Panc1 (cell line): ENCODE measurements at places on chromosomes 16 and 17.
A peak's percentile ranks its signal among the peaks of the same experiment; 100 is the strongest.

- no peaks in the 10 kb centered on the region for H3K36me3 ChIP-seq
- H3K4me1 ChIP-seq, result peaks cover 10% of the 10 kb centered on the region
- no peaks in the 10 kb centered on the region for H3K27me3 ChIP-seq
- no peak overlapping the region for H3K27ac ChIP-seq
These were observed 23.3 kb downstream of the LIMD2 start for GRCh38 chr17:63676584-63676983.

DNA sequence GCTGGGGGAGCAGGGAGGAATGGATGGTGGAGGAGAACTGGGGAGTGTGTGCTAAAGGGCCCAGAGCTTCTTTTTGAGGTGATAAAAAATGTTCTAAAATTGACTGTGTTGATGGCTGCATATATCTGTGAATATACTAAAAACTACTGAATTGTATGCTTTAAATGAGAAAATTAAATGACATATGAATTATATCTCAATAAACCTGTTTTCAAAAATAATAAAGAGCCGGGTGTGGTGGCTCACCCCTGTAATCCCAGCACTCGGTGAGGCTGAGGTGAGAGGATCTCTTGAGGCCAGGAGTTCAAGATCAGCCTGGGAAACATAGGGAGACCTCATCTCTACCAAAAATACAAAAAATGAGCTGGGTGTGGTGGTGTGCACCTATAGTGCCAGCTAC lies 16.8 kb downstream of the SRL start:
- no peak overlapping the region for H3K27ac ChIP-seq
- no peaks in the 10 kb centered on the region for H3K4me1 ChIP-seq
- no peaks in the 10 kb centered on the region for H3K36me3 ChIP-seq
- H3K4me3 ChIP-seq, result no peak overlapping the region
- no peaks in the 10 kb centered on the region for H3K27me3 ChIP-seq
- no peak for DNase-seq

DNA sequence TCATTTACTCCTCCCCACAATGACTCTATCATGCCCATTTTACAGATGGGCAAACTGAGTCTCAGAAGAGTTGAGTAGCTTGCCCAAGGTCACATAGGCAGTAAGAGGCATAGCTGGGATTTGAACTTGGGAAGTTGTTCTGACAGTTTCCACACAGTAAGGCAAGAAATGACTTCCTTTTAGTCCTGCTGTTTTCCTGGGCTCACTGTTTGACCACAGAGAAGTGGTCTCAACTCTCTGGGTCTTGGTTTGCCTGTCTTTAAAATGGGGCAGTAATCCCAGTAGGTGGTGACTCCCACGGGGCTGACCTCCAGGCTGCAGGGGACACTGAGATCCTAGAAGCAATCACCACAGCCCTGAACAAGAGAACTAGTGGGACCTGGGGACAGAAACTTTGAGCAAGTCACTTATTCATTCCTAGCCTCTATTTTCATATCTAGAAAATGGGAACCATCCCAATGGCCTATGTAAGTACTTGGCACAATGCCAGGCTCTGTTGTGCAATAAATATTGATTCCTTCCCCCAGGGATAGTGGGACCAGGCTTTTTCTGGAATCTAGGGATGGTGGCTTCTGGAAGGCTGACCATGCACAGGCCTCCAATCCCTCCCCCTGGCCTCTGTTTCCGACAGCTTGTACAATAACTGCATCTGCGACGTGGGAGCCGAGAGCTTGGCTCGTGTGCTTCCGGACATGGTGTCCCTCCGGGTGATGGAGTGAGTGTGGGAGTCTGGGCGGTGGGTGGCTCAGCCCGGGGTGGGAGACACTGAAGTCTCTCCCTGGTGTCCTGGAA lies 20.5 kb downstream of the DEXI start:
- H3K27me3 ChIP-seq, result no peaks in the 10 kb centered on the region
- H3K36me3 ChIP-seq, result no peaks in the 10 kb centered on the region
- no peak for DNase-seq
- H3K4me1 ChIP-seq, result peaks cover 4% of the 10 kb centered on the region; the same call in 1 of the 2 replicates
- no peak overlapping the region for H3K27ac ChIP-seq

DNA sequence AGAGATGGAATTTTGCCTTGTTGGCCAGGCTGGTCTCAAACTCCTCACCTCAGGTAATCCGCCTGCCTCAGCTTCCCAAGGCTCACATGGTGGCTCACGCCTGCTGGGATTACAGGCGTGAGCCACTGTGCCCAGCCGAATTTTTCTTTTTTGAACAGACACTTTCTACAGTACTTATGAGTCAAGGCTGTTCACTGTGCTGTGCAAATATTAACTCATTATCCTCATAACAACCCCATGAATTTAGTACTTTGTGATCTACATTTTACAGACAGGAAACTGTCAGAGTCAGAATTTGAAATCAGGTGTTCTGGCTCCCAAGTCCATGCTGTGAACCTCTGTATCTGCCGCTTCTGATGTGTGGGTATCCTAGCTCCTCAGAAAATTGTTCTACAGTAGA lies 25.7 kb upstream of the RASL10B start:
- H3K27ac ChIP-seq, result no peak overlapping the region
- peaks cover 20% of the 10 kb centered on the region; the same call in 1 of the 2 replicates for H3K36me3 ChIP-seq
- no peaks in the 10 kb centered on the region for H3K4me1 ChIP-seq

GRCh38 chr17:77814091-77814772 lies 144.3 kb upstream of the TNRC6C start:
- no peak for DNase-seq

GRCh38 chr17:9802294-9802693 lies 10.9 kb upstream of the DHRS7C start:
- H3K4me3 ChIP-seq, result peak overlapping the region; percentile 30
- peaks cover 8% of the 10 kb centered on the region for H3K4me1 ChIP-seq
- no peak overlapping the region for H3K27ac ChIP-seq

- no peak overlapping the region for H3K27ac ChIP-seq
- no peak overlapping the region for H3K4me3 ChIP-seq
- H3K4me1 ChIP-seq, result no peaks in the 10 kb centered on the region
These were observed 189.9 kb downstream of the AATF start for GRCh38 chr17:37138571-37139120.

GRCh38 chr17:56694825-56695224 lies 101.3 kb downstream of the NOG start:
- peaks cover 18% of the 10 kb centered on the region for H3K4me1 ChIP-seq
- H3K4me3 ChIP-seq, result no peak overlapping the region
- no peaks in the 10 kb centered on the region for H3K36me3 ChIP-seq
- H3K27me3 ChIP-seq, result no peaks in the 10 kb centered on the region
- H3K27ac ChIP-seq, result no peak overlapping the region

DNA sequence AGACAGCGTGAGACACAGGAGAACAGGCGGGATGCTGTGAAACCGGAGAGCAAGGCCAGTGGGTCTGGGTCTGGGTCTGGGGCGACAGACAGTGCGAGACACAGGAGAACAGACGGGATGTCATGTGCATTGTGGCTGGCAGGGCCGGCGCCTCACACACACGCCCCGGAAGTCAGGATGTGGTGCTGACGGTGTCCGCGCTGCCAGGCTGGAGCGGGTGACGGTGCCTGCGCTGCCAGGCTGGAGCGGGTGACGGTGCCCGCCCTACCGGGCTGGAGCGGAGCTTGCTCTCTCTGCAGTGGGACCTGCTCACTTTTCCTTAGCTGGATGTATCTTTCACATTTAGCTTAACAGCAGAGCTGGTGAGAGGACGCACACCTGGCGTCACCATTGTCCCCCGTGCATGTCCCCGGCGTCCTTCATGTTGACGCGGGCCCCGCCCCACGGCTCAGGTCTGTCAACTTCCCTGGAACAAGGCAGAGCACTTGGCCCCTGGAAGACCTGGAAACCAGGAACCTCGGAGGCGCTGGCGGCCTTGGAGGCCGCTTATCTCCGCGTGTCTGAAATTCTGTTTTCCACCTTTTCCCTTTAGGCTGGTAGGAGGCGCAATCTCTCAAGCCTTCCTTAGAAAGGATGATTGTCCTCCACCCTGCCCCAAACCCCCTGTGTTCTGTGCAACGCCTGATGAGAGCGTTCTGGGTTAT lies 43.0 kb upstream of the ZNF750 start:
- no peak overlapping the region for H3K4me3 ChIP-seq
- no peak for DNase-seq
- no peaks in the 10 kb centered on the region; the same call in 1 of the 2 replicates for H3K36me3 ChIP-seq
- H3K27ac ChIP-seq, result no peak overlapping the region
- H3K4me1 ChIP-seq, result peaks cover 18% of the 10 kb centered on the region

- no peaks in the 10 kb centered on the region for H3K27me3 ChIP-seq
- DNase-seq, result no peak
- no peaks in the 10 kb centered on the region; the same call in 1 of the 2 replicates for H3K36me3 ChIP-seq
- no peaks in the 10 kb centered on the region for H3K4me1 ChIP-seq
- H3K27ac ChIP-seq, result no peak overlapping the region
- H3K4me3 ChIP-seq, result no peak overlapping the region
These were observed 192.9 kb upstream of the DYNLRB2 start for GRCh38 chr16:80347900-80348299.

DNA sequence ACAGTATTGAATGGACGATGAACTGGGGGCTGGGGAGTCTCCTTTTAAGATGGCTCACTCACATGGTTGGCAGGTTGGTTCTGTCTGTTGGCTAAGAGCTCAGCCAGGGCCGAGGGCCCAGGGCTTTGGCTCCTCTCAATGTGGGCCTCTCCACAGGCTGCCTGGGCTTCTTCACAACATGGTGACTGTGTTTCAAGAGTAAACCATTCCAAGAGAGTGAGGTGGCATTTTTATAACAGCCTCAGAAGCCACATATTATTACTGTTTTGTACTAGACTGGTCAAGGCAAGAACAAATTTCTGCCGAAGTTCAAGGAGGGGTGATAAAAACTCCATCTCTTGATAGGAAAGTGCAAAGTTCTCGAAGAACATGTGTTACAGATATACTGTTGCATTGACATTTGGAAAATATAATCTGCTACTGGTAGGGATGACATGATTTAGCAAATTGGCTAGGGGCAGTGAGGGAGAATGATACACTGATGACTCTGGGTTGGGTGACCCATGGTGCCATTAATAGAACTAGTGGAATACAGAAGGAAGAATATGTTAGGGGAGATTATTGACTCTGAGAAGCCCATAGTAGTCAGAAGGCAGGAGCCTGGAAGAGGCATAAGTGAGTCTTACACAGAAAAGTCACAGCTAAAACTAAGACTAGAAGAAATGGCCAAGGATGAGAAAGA lies 13.7 kb downstream of the KRABD2 start:
- no peaks in the 10 kb centered on the region for H3K27me3 ChIP-seq
- DNase-seq, result no peak
- no peaks in the 10 kb centered on the region for H3K36me3 ChIP-seq
- no peaks in the 10 kb centered on the region for H3K4me1 ChIP-seq
- H3K27ac ChIP-seq, result no peak overlapping the region

GRCh38 chr17:60559995-60560859 lies 34.2 kb upstream of the APPBP2 start:
- no peak overlapping the region for H3K27ac ChIP-seq
- no peaks in the 10 kb centered on the region for H3K27me3 ChIP-seq
- DNase-seq, result no peak

GRCh38 chr17:17877529-17878358 lies 41.0 kb upstream of the SREBF1 start:
- no peaks in the 10 kb centered on the region for H3K4me1 ChIP-seq
- no peak overlapping the region for H3K27ac ChIP-seq
- H3K4me3 ChIP-seq, result no peak overlapping the region
- no peak for DNase-seq

- H3K4me3 ChIP-seq, result no peak overlapping the region
- H3K4me1 ChIP-seq, result no peaks in the 10 kb centered on the region
- H3K36me3 ChIP-seq, result no peaks in the 10 kb centered on the region
- no peak overlapping the region for H3K27ac ChIP-seq
- no peak for DNase-seq
- no peaks in the 10 kb centered on the region for H3K27me3 ChIP-seq
These were observed 95.6 kb downstream of the SMG6 start for GRCh38 chr17:2207815-2208515.

GRCh38 chr17:74429604-74430384 lies 2.1 kb upstream of the GPRC5C start:
- no peaks in the 10 kb centered on the region for H3K27me3 ChIP-seq
- DNase-seq, result no peak
- peak overlapping the region; percentile 84 for H3K27ac ChIP-seq
- no peaks in the 10 kb centered on the region; the same call in 1 of the 2 replicates for H3K36me3 ChIP-seq

DNA sequence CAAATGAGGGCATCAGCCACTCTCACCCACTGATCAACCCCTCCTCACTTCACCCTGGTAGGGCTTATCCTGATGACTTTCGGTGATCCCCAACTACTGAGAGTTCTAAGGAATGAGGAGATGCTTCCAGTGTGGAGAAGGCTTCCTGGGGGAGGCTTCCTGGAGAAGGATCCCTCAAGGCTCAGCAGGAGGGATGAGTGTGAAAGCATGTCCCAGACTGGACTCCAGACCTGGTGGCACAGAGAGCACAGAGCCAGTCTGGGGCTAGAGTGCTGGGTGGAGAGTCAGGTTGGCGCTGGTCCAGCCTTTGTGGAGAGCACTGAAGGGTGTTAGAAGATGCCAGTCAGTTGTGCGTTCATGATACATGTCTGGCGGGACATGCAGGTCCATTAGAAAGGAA lies 53.7 kb downstream of the PLD6 start:
- H3K27me3 ChIP-seq, result no peaks in the 10 kb centered on the region
- peaks cover 6% of the 10 kb centered on the region; the same call in 1 of the 2 replicates for H3K4me1 ChIP-seq
- no peak for DNase-seq
- H3K27ac ChIP-seq, result no peak overlapping the region

GRCh38 chr17:21689604-21690003 lies 2.7 kb upstream of the KCNJ18 start:
- DNase-seq, result no peak
- H3K27me3 ChIP-seq, result no peaks in the 10 kb centered on the region
- H3K4me1 ChIP-seq, result no peaks in the 10 kb centered on the region
- H3K27ac ChIP-seq, result no peak overlapping the region
- no peak overlapping the region for H3K4me3 ChIP-seq
- H3K36me3 ChIP-seq, result no peaks in the 10 kb centered on the region

DNA sequence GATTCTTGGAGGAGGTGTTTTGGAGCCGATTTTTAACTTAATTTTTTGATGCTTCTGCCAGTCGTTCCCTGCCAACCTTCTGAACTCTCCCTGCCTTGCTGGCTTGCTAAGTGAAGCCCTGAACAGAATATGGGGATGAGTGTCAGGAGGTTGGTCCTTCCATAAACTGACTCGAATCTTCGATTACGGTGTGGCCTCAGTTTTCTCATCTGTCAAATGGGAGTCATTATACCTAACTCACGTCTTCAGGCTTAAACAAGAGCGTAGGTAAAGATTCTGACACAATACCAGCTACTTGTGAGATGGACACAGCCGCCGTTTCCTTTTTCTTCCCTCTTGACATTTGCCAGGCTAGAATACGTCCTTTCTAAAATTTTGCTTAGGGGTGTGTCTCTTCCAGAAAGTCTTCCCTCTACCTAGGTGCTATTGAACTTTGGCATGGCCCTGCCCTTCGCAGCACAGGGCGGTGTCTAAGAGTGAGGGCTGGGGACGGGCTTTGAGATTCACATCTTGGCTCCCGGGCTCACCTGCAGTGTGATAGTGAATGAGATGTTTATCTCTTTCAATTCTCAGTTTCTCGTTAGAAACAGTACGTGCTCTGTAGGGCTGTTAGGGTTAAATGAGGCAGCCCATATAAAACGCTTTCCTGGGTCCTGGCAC lies 190.6 kb upstream of the SDK2 start:
- no peaks in the 10 kb centered on the region for H3K36me3 ChIP-seq
- H3K27ac ChIP-seq, result no peak overlapping the region
- no peaks in the 10 kb centered on the region for H3K4me1 ChIP-seq
- DNase-seq, result no peak

- no peak for DNase-seq
- no peak overlapping the region for H3K27ac ChIP-seq
- no peaks in the 10 kb centered on the region for H3K4me1 ChIP-seq
- H3K4me3 ChIP-seq, result no peak overlapping the region
- H3K27me3 ChIP-seq, result no peaks in the 10 kb centered on the region
These were observed 20.7 kb downstream of the SPNS2 start for GRCh38 chr17:4519361-4519788.
